ENCODE measurements at places on chromosomes 6 and 20.

DNA sequence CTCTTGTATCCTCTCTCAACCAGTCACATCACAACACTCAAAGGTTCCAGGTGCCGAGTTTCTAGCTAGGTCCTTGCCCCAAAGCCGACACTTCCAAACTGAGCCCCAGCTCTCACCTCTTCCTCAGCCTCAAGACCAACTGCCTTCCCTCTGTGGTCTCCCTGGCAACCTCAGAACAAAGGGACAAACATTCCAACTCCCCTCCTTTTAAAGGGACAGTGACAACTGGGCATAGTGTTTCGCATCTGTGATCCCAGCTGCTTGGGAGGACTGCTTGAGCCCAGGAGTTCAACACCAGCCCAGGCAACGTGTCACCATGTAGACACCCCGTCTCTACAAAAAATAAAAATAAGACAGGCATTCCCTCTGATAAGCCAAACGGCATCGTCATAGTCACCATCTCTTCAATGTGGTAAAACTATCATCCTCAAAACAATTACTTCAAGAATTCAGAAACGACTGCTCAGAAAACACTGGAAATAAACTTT lies 11.3 kb downstream of the DIDO1 start:
- DNase-seq: no peak

- no peak for DNase-seq
Measured at GRCh38 chr20:25725639-25726038, 29.0 kb upstream of the ZNF337 start.

DNA sequence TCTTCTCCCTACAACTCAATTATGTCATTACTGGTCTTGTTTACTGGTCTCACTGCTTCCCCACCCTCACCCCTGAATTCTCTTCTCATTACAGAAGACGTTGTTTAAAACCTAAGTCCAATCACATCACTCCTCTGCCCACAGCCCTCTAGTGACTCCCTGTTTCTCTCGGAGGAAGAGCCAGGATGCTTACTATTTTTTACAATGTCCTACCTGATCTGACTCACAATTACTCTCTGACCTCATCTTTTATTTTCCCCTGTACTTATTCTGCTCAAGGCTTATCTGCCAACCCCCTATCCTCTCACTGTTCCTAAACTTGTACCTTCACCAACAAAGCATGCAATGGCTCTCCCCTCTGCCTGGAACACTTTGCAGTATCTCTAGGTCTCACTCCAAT lies 400.4 kb upstream of the PTCHD4 start:
- no peak for DNase-seq

GRCh38 chr6:106614592-106615257 lies 14.6 kb downstream of the RTN4IP1 start:
- DNase-seq: no peak

GRCh38 chr6:38610050-38610625 lies 29.6 kb downstream of the BTBD9 start:
- no peak for DNase-seq

GRCh38 chr6:20704325-20705025 lies 170.2 kb downstream of the CDKAL1 start:
- DNase-seq: no peak

GRCh38 chr20:35134880-35135279 lies 12.3 kb downstream of the EDEM2 start:
- DNase-seq: no peak

- no peak for DNase-seq
Measured at GRCh38 chr20:62353289-62354030, 13.7 kb downstream of the LAMA5 start.

GRCh38 chr6:13248053-13248452 lies 80.3 kb downstream of the TBC1D7 start:
- DNase-seq: no peak

GRCh38 chr6:167094820-167095637 lies 27.9 kb upstream of the CCR6 start:
- no peak for DNase-seq

- DNase-seq: no peak
Measured at GRCh38 chr20:17579369-17580039, 9.6 kb downstream of the DSTN start.

DNA sequence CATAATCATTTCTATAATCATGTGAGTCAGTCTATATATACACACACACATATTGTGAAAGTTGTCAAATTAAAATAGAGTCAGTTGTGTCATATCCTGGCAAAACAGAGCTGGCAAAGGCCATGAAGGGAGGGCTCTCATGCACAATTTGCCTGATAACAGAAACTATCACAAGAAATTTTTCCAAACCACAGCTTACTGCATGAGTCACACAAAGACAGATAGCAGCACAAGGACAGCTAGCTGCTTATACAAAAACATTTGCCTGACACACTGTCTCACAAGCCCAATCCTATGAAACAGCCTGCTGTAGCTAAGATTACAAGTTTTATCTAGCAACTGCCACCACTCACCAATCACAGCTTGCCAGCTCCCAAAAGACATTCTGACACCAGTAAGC lies 848.5 kb upstream of the MAN1A1 start:
- no peak for DNase-seq

DNA sequence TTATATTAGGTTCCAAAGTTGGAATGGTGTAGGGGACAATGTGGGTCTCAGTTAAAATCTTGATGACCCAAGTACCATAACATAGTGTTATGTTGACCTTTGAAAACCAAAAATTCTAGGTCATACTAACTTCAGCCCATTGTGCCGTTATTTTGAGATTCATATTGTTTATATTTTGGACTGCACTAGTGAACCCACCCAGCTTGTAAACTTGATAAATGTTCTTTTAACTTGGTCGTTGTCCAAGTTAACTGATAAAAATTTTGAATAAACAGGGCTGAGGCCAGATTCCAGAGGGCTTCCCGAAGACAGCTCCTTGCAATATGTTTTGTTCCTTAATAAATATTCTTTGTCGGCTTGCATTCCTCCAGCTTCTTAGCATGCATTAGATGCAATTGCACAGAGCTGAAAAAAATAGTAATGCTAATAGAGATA lies 90.3 kb downstream of the BCAS1 start:
- DNase-seq: no peak

DNA sequence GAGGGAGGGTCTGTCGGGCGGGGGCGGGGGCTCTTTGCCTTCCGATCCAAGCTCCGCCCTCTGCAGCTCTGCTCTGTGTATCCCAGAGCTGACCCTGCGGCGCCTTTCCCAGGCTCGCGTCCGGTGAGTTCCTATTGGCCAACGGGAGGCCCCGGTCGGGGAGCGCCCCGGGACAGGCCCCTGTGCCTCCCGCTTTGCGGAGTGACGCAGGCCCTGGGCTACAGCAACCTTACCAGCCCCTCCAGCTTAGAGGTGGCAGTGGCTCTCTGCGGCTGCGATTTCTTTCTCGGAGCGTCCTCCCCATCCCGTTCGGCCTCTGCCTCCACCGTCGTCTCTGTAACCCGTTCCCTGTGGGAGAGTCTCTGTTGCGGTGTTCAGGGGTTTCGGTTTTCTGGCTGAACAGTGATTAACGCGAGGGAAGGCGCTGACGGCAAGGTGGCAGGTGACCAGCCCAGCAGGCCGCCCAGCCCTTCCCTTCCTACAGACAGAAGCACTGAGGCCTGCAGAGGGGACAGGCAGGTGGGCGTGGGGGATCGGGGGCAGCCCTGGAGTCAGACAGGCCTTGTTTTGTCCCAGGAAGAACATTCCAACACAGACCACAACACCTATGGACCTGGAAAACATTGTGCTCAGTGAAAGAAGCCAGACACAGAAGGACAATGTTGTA lies 18.1 kb upstream of the CEBPB start:
- no peak for DNase-seq

DNA sequence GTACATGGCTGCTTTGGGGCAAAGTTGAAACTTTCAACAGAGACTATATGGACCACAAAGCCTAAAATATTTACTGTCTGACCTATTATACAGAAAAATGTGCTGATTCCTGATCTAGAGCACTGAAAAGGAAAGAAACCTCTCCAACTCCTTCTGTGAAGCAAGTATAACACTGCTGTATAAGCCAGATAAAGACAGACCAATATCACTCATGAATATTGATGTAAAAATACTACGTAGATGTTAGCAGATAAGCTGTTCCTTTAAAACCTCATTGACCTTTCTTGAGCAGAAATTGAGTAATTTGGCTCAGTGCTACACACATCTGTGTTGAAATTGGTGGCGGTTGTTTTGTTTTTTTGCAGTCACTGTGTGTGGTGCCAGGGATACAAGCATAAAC lies 69.9 kb upstream of the HDAC2 start:
- DNase-seq: no peak

GRCh38 chr6:10613077-10613476 lies 81.3 kb downstream of the C6orf52 start:
- no peak for DNase-seq

DNA sequence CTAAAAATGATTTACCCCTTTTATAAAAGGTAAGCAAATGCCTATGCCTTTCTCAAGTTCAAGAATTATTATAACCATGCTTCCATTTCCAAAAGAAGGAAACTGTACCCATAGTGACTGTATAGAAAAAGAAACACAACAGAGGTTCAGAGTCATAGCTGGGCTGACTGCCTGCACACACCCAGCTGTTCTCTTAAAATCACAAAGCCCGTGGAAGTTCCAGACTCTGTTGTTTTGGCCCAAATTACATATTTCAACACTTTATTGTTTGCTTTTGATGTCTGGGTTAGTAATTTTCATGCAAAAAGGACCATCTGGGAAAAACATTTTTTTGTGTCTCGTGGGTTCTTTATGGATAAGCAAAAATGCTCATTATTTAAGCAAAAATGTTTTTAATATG lies 99.2 kb downstream of the LCA5 start:
- DNase-seq: no peak

DNA sequence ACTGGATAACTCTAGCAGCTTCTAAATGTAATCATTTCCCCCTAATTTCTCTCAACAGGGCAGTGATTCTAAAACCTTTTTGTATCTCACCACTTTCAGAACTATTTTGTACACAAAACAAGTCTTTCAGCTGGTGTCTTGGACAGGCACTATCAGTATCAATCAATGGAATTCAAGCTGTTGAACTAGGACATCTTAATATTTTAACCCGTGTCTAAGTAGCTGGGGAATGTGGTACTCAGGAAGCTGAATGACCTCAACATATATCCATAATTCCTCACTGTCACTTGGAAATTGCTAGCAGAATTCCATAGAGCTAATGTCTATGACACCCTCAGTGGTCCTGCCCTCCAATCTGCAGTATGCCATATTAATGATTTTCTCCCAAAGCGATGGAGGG lies 24.5 kb downstream of the ADAT2 start:
- no peak for DNase-seq

DNA sequence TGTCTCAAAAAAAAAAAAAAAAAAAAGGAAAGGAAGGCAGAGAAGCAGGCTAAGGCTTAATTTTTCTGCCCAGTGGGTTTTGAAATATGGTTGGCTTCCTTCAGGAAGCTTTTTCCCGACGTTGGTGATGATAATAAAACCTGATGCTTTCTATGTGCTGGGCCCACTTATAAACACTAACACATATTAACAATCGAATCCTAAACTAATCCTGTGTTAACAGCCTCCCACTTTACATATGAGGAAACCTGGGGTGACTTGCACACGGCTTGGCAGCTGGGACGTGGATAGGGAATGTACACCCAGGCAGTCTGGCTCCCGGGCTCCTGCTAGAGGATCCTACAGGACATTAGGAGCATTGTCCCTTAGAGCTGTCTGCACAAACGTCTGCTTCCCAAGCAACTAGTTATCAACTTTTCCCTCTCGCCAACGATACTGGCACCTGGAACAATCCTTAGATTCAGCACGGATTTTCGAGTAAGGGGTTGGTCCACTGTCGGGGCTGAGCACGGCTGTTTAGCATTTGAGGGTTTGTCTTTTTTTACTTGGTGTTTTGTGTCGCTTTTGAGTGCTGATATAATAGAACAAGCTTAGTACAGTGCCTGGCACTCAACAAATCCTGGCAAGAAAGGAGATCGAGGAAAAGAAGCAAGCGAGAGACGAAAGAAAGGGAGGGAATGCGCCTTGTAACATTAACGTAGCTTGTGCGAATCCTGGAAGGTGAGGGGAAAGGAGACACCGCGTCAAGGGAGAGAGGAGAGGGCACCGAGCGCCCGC lies 622 bp upstream of the KIZ start:
- DNase-seq: no peak

GRCh38 chr20:40207655-40208054 lies 481.4 kb downstream of the MAFB start:
- no peak for DNase-seq

DNA sequence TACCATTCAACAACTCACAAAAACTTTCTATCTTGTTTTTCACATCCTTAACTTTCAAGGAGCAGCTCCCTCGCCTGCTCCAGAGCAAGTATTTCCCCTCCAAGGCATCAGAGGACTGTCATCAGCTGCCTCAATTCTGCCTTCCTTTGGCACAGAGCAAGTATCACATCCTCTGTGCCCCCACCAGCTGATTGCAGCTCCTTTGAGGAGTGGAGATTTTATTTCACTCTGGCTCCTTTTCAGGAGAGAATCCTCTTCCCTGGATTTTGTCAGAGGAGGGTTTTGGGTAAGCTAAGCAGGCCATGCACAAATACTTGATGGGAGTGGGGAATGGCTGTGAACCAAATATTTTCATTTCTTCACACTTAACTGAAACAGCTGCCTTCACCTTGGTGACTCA lies 610.5 kb upstream of the FLRT3 start:
- no peak for DNase-seq

DNA sequence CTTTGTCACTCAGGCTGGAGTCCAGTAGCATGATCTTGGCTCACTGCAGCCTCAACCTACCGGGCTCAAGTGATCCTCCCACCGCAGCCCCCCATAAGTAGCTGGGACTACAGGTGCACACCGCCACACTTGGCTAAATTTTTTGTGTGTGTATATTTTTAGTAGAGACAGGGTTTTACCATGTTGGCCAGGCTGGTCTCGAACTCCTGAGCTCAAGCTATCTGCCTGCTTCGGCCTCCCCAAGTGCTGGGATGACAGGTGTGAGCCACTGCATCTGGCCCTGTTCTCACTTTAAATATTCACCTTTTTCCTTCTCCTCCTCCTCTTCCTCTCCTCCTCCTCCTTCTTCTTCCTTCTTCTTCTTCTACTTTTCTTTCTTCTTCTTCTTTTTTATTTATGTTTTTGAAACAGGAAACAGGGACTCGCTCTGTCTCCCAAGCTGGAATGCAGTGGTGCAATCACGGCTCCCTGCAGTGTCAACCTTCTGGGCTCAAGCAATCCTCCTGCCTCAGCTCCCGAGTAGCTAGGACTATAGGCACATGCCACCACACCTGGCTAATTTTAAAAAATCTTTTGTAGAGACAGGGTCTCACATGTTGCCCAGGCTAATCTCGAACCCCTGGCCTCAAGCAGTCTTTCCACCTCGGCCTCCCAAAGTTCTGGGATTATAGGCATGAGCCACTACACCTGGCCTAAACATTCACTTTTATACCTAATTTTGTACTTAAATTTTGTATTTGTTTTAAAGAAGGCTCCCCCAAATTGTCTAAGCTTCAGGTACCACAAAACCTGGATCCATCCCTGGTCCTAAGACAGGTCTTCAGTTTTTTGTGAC lies 47.2 kb upstream of the NCOA3 start:
- no peak for DNase-seq

DNA sequence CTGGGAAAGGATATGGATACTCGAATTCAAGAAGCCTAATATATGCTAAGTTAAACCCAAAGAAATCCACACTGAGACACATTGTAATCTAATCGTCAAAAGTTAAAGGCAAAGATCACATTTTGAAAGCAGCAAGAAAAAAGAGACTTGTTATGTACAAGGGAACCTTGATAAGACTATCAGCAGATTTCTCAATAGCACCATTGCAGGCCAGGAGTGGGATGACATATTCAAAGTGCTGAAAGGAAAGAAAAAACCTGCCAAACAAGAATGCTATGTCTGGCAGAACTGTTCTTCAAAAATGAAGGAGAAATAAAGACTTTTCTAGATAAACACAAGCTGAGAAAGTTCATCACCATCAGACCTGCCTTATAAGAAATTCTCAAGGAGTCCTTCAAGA lies 75.2 kb downstream of the COL21A1 start:
- DNase-seq: no peak
